NCI-H2081 treated with DMSO at 0.1 percent for 48 hours (cell line): ENCODE measurements at places on chromosomes 4 and X.

- no peak for DNase-seq
Measured at GRCh38 chr4:158949099-158949498, 153.8 kb upstream of the RAPGEF2 start.

GRCh38 chr4:45776146-45776545 lies 347.7 kb downstream of the GABRG1 start:
- no peak for DNase-seq

- no peak for DNase-seq
Measured at GRCh38 chrX:27966492-27966891, 14.8 kb downstream of the DCAF8L1 start.

- no peak for DNase-seq
Measured at GRCh38 chr4:165343353-165344191, 16.1 kb downstream of the MSMO1 start.

DNA sequence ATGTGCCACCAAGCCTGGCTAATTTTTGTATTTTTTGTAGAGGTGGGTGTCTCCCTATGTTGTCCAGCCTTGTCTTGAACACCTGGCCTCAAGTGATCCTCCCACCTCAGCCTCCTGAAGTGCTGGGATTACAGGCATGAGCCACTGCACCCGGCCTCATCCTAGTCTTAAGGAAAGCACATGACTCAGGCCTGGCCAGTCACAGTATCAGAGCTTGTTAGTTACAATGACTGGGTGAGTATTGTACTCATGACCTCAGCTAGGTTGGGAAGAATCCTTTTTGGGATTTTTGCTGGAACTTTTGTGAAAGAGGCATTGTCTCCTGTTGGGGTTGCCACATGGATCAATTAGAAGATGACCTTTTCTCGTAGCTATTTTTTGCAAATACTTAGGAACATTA lies 292.8 kb downstream of the RAPGEF2 start:
- DNase-seq, result no peak

- DNase-seq, result no peak
Measured at GRCh38 chrX:69119122-69119521, 46.1 kb downstream of the PJA1 start.

DNA sequence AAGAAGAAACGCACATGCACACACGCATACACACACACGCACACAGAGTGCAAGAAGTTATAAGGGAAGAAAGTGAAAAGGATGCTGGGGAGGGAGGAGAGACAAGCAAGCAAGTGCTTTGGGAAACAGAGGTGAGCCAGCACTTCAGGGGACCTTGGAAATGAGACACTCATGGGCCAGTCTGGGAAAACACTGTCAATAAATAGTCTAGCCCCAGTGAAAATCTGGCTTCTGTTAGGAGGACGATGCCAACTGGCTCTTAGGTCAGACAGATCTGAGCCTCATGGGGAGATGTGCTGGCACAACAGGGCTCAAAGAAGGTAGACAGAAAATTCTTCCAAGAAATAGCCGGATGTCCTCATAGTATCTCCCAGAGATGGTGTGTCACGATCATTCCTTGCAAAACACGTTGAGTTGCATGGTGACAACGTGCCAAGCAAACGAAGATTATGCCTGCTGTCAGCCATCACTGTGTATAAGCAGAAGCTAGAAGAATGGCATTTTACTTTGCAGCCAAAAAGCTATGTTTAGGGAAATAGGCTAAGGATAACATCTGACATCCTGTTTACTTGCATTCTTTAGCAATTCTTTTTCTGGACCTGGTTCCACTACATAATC lies 557 bp upstream of the ARHGEF6 start:
- DNase-seq, result no peak

GRCh38 chr4:76384052-76384451 lies 36.9 kb downstream of the CCDC158 start:
- DNase-seq, result no peak

DNA sequence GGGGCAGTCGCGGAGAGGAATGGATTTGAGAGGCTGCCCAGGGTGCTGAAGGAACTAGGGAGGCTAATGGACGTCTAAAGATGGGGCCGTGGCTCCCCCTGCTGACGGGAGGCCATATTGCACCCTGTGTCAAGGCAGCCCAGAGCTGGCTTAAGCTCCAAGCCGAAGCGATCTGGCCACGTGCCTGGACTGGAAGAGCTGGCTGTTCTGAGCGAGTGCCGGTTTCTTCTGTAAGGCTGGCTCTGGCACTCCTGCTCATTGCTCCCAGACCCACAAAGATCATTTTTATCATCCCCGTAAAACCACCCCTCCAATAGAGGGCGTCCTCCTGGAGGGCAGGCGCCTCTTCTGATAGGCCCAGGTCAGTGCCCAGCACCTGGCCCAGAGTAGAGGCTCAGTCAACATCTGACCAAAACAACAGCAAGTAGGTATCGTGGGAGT lies 5.6 kb downstream of the PNCK start:
- DNase-seq, result no peak

GRCh38 chrX:43592597-43592996 lies 63.5 kb upstream of the MAOA start:
- no peak for DNase-seq

GRCh38 chrX:47664737-47665136 lies 5.8 kb upstream of the UXT start:
- no peak for DNase-seq

- no peak for DNase-seq
Measured at GRCh38 chrX:70479247-70479921, 34.7 kb downstream of the DLG3 start.

- no peak for DNase-seq
Measured at GRCh38 chr4:76659103-76659490, 224.1 kb downstream of the SHROOM3 start.

- DNase-seq, result no peak
Measured at GRCh38 chr4:38237139-38237538, 276.9 kb downstream of the PTTG2 start.

GRCh38 chrX:48753708-48754228 lies 7.8 kb upstream of the GLOD5 start:
- no peak for DNase-seq

- no peak for DNase-seq
Measured at GRCh38 chrX:149799938-149800337, 18.2 kb downstream of the MAGEA9 start.

DNA sequence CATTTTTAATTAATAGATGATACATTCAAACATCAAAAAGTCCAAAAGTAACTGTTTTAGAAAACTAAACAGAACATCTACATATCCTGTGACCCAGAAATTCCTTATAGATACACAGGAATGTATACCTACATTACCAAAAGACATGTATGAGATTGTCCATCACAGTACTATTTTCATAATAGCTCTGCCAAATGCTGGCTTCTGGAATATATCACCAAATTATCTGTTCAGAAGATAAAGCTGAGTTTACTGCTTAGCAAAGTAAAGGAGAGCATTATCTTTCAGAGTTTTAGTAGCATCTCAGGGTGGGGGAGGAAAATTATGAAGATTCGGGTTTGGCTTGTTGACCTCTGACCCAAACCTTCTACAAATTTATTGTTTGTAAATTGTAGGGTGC lies 368.9 kb upstream of the SLC7A11 start:
- DNase-seq, result no peak

DNA sequence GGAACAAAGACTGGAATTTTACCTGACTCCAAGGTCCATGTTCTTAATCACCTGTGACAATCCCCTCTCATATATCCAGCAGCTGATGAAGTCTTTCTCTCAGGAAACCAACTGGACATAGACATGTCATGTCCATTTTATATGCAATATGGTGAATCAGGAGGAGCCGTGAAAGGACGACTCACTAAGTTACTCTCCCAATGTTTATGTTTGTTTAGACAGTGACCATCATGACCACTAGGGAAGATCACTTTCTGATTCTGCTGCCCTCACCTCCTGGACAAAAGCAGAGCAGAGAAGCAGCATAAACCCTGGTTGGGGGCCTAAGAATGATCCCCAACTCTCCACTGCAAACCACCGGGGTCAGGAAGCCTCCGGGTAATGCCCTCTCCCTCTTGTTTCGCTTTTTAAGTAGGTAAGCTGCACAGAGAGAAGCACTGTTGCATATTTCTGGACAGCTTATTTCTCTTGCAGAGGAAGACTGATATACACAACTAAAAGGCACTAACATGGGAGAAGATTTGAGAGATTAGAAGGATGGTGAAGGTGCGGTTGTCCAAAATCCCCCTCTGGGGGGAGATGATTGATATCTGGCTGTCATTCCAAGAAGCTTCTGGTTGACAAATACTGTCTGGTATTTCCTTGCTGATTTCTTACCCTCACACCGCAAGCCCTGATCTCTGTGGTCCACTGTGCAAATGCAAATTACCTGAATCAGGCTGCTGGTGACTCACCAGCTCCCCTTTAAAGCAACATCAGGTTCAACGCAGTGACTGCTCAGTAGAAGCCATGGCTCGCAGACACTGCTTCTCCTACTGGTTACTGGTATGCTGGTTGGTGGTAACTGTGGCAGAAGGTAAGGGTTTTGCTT lies at the start of gene ODAPH:
Gene ODAPH (plus strand): TSS at position 773 of the 871 bp plus-strand sequence. CDS start 17 bp downstream, at position 790.
- no peak for DNase-seq

- no peak for DNase-seq
Measured at GRCh38 chr4:35912174-35912573, 332.1 kb downstream of the ARAP2 start.

- no peak for DNase-seq
Measured at GRCh38 chr4:81422595-81422994, 49.1 kb downstream of the RASGEF1B start.

DNA sequence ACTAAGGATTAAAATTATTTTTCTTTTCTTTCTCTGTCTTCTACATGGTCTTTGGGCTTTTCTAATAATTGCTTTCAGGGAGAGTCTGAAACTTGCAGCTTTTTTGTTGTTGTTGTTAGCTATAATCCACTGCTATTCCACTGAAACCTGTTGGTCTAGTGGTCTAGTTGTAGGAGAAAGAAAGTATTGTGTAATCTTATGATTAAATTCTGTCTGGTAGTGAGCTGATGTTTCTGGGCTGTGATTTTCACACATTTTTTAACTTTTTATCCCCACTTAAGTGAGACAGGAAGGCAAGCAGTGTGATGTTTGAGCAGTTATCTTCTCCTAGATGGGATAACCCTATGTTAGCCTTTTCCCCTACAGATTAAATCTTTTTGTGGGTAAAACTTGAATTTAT lies 825.2 kb downstream of the PCDH7 start:
- no peak for DNase-seq

DNA sequence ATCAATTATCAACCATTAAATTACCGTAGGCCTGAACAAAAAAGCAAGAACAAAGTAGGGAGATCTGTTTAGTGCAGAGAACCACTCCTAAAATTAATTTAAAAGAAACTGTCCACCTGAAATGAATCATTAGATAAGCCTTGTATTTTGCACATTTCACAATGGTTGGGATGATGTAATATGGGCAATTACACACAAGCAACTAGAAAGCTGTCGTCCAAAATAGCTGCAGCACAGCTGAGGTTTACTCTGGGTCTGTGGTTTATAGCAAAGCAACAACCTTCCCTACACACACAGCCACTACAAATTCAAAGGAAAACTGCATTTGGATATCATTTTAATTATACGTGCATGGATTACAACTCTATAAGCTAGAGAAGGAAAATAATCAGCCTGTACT lies 28.5 kb downstream of the PCDH19 start:
- no peak for DNase-seq

- no peak for DNase-seq
Measured at GRCh38 chrX:93875621-93876282, 201.7 kb downstream of the FAM133A start.

GRCh38 chr4:4887426-4887825 lies 28.0 kb downstream of the MSX1 start:
- DNase-seq, result no peak

DNA sequence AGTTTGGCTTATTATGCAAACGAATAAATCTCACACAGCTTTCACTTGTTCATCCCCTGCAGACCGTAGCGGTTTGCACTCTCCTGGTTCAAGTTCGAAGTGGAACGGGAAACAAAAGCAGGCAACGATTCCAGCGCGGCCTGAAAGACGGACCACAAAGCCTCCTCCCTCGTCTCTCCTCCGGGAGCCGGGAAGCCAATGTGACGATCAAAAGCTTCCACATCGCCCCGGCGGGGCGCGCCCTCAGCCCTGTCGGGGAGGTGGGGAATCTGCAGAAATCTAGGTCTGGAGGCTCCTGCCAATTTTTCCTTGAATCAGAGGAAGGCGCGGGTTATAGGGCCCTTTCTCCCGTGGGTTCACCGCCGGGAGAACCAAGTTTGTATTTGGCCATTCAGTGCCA lies 16.9 kb upstream of the ZIC3 start:
- DNase-seq, result no peak

GRCh38 chrX:50726296-50726695 lies 87.7 kb downstream of the SHROOM4 start:
- no peak for DNase-seq

- DNase-seq, result no peak
Measured at GRCh38 chrX:47191331-47191730, 2.3 kb upstream of the UBA1 start.

- DNase-seq, result no peak
Measured at GRCh38 chr4:1376391-1376840, 29.4 kb downstream of the UVSSA start.

DNA sequence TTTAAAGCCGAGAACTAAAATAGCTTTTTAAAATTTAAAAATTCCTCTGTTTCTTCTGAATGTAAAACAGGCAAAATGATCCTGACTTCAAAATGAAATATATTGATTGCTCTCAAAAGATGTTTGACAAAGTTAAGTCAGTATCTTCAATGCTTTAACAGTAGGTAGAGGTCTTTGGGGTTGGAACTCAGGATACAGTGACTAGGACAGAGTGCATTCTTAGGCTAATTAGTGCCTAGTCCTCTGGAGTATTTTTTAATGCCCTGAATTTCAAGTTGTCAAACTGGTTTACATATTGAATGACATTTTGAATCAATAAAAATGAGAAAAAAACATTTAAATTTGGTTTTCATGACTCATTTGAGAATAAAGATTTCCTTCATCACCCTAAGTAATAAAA lies 877.3 kb downstream of the ADGRL3 start:
- no peak for DNase-seq

DNA sequence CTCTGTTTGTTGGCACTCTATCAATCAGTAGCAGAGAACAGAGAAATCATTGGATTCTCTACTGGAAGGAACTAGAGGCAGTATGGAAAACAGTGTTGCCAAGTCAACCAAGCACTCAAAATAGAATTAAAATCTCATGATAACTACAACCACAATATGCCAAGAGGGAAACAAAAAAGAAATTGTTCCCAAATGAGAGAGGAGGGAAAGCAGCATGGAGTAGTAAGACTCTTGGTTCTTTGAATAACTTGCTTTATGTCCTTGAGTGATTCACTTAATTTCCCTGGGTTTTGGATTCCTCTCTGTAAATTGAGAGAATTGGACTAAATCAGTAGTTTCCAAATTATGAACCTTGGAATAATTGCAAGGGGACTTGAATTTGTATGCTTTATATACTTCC lies 285.5 kb upstream of the ANKRD50 start:
- no peak for DNase-seq

- DNase-seq, result no peak
Measured at GRCh38 chr4:182975806-182976205, 58.6 kb upstream of the DCTD start.

GRCh38 chrX:110966839-110967238 lies 129.2 kb upstream of the PAK3 start:
- no peak for DNase-seq

DNA sequence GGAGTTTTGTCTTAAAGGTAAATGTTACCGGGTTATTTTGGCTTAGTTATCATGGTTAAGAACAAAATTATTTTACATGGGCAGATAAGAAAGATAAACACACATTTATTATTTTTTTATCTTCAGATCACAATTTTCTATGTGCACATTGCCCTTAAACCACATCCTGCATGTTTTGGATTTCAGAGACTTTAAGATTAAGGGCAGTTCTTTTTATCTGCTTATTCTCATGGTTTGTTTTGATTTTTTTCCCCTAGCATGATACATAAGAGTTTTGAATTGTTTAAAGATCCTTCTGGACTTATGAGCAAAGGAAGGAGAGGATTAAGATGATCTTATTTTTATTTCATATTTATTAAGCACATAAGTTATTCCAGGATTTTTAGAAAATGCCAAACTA lies 190.1 kb upstream of the BMP3 start:
- DNase-seq, result no peak
